ENCODE measurements at places on chromosomes 3 and 15. TPM values are rescaled to one million over a fixed set of nuclear protein-coding genes. Genes with fewer than 3 reads are reported as not detected.

The OR5K2 gene
- total RNA-seq = not detected

- DNase-seq = no peak
Measured at GRCh38 chr3:195885036-195885891, 23.1 kb downstream of the TNK2 start.

The TRIM42 gene
- total RNA-seq = not detected

The MORC1 gene
- not detected for total RNA-seq

DNA sequence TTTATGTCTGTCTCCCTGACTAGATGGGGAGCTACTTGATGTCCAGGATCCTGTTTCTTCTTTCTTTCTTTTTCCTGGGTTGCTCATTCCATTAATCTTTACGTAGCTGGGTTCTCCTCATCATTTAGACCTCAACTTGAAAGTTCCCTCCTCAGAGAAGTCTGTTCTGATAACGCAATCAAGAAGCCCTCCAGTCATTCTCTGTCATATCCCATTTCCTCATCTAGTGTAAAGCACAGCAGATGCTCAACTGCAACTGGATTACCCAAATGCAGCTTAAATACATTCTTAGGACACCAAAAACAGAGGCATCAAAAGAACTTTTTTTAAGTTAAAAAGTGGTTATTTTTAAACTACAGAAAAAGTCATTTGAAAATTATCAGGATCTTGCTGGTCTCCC is 51.7 kb upstream of the ST3GAL6 start:
- no peak for DNase-seq

Data from activated T-cell treated with anti-CD3 and anti-CD28 coated beads, Interleukin-2, amount 50 U/mL, for 4 hours (primary cell).